ENCODE measurements at places on chromosomes 2 and 18.
A peak's percentile ranks its signal among the peaks of the same experiment; 100 is the strongest.

DNA sequence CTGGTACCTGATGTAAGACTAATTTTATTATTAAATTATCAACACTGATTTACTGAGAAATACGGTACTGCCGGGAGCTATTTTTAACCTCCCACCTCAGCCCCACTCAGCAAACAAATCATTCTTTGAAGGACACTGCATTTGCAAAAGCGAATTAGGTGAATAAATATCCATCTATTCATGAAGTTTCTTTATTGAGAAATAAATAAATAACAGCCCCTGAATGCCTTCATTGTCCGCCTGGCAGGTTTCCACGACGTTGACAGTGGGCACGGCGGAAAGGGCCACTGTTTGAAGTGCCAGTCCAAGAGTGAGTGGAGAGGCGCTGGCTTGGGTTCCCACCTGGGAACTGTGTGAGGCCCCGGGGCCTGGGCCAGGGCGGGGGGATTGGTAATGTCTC is 15.7 kb downstream of the C1QL2 start:
- H3K27ac ChIP-seq: no peak overlapping the region
- H3K4me3 ChIP-seq: no peak overlapping the region
- DNase-seq: no peak
- no peaks in the 10 kb centered on the region for H3K36me3 ChIP-seq
- no peaks in the 10 kb centered on the region for H3K4me1 ChIP-seq

GRCh38 chr2:222427646-222428301 is 3.4 kb downstream of the SGPP2 start:
- no peak for DNase-seq
- H3K27me3 ChIP-seq: peaks cover 37% of the 10 kb centered on the region
- H3K4me3 ChIP-seq: no peak overlapping the region
- no peak overlapping the region for H3K27ac ChIP-seq
- no peaks in the 10 kb centered on the region for H3K4me1 ChIP-seq
- no peaks in the 10 kb centered on the region for H3K36me3 ChIP-seq

DNA sequence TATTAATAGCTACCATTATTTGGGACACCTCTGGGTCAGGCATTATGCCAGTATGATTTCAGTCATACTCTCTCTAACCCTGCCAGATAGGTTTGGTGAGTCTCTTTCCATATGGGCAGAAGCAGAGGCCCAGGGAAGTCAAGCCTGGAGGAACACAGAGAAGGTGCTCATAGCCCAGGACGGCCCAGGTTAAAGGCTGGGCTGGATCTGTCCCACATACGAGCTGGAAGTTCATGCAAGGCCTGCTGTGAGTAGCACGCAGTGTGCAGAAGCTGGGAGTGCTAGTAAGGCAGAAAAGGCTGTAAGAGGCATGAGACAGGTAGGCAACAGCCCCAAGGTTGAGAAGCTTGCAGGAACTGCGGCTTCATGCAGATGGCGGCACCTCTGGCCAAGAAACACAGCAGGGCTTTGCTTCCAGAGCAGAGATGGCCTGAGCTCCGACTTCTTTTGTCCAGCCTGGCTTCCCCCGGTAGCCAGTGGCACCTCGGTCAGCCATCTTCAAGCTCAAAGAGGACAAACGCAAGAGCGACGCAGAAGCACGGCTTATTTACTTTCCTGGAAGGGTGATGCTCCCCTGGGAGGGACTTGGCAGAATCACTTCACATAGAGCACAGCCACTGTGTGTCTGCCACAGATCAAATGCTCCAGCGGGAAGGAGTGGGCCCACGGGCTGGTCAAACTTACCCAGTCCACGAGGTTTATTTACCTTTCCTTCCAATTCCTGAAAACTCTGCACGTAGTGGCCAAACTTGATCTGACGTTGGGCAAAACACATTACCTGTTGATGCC is 58.5 kb upstream of the MAP4K4 start:
- no peaks in the 10 kb centered on the region for H3K36me3 ChIP-seq
- DNase-seq: no peak
- H3K4me1 ChIP-seq: no peaks in the 10 kb centered on the region
- no peak overlapping the region for H3K4me3 ChIP-seq

- H3K36me3 ChIP-seq: no peaks in the 10 kb centered on the region
- no peak overlapping the region for H3K27ac ChIP-seq
- DNase-seq: peak; percentile 66
- no peaks in the 10 kb centered on the region for H3K27me3 ChIP-seq
- no peak overlapping the region for H3K4me3 ChIP-seq
Measured at GRCh38 chr2:71100195-71100964, 29.6 kb downstream of the MCEE start.

DNA sequence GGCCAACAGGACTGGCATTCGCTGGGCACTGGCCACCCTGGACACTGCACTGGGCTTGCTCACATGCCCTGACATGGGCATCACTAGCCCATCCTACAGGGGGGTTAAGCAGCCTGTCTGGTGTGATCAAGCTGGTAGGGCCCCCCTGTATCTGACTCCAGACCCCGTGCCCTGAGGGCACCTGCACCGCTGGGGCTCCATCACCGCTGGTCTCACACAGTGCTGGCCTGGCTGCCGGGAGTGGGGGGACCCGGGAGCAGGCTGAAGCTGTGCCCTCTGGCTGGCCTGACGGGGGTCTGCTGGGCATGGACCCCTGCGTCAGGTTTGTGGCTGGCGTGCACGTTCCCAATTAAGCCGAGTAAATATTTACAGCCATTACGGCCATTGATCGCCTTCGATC is 32.3 kb downstream of the KCNIP3 start:
- no peaks in the 10 kb centered on the region for H3K36me3 ChIP-seq
- H3K4me1 ChIP-seq: no peaks in the 10 kb centered on the region
- no peaks in the 10 kb centered on the region for H3K27me3 ChIP-seq

DNA sequence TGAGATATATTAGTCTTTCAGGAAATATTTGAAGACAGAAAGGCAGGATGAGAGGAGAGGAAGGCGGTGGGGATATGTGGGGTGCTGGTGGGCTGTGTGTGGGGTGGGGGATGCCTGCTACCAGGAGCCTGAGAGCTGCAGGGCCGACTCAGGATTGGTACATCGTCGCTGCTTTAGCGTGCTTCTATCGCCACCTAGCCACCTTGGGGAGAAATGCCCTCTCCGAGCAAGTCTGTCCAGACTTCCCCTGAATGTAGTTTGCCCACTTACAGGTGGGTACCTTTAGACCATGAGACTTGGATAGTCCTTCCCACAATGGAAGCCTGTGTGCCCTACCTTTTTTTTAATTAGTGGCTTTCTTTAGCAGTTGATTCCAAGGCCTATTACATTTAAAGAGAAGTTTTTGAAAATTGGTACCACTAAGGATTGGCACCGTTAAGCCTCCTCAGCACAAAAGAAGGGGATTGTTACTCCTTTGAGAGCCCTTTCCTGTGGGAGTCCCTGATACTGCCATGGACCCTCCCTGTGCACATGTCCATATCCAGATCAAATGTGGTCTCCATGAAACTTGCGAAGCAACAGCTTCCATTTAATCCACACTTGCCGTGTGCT is 114.1 kb upstream of the NDUFV2 start:
- no peaks in the 10 kb centered on the region for H3K4me1 ChIP-seq
- H3K4me3 ChIP-seq: no peak overlapping the region
- H3K27ac ChIP-seq: no peak overlapping the region

DNA sequence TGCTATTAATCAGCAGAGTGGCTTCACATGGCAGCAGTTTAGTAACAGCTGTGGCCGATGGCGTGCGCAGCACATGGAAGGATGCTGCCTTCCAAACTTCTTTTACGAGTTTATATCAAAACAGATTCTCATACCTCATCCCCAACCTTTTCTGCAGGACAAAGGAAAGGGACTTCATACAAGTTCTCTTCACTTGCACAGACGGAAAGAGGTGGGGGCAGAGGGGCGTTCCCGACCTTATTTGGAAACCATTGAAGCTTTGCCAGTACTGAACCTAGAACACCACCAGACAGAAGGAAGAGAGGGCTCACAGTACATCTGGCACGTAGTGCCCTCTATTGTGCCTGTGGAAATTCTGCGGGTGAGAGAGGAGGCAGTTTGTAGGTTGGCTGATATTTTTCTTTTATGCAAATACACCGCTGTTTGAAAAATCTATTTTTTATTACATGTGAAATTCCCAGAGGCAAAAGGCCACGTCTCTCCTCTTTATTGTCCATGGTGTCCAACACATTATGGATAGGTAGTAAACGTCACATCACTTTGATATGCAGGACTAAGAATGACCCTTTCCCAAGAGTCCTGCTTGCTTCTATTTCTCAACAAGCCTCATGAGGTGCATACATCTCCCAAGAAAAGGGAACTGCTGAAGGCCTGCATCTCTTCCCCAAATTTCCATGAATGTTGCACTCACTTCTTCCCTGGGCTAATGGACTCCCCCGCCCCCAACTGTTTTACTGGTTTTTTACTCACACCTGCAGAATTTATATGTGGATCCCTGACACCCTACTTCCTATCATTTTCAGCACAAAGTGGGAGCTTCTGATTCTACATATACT is 31.3 kb downstream of the COLEC12 start:
- H3K4me3 ChIP-seq: no peak overlapping the region
- no peaks in the 10 kb centered on the region for H3K4me1 ChIP-seq
- no peak for DNase-seq
- H3K27me3 ChIP-seq: no peaks in the 10 kb centered on the region
- H3K36me3 ChIP-seq: no peaks in the 10 kb centered on the region

GRCh38 chr18:23990474-23991410 is 23.8 kb upstream of the TTC39C start:
- peaks cover 3% of the 10 kb centered on the region for H3K4me1 ChIP-seq
- H3K27ac ChIP-seq: no peak overlapping the region
- H3K36me3 ChIP-seq: no peaks in the 10 kb centered on the region
- no peak overlapping the region for H3K4me3 ChIP-seq
- peaks cover 21% of the 10 kb centered on the region for H3K27me3 ChIP-seq

GRCh38 chr2:232659359-232659758 is 26.0 kb downstream of the EFHD1 start:
- no peaks in the 10 kb centered on the region for H3K36me3 ChIP-seq
- no peak for DNase-seq
- no peak overlapping the region for H3K27ac ChIP-seq
- no peaks in the 10 kb centered on the region for H3K4me1 ChIP-seq
- no peak overlapping the region for H3K4me3 ChIP-seq

- H3K4me1 ChIP-seq: peaks cover 31% of the 10 kb centered on the region
- DNase-seq: no peak
- H3K4me3 ChIP-seq: no peak overlapping the region
- H3K36me3 ChIP-seq: peaks cover 15% of the 10 kb centered on the region
- H3K27ac ChIP-seq: peak overlapping the region; percentile 54
Measured at GRCh38 chr2:127508023-127508630, 18.2 kb downstream of the IWS1 start.

- DNase-seq: peak; percentile 50
- no peak overlapping the region for H3K4me3 ChIP-seq
- no peaks in the 10 kb centered on the region for H3K27me3 ChIP-seq
- no peaks in the 10 kb centered on the region for H3K4me1 ChIP-seq
Measured at GRCh38 chr2:47488870-47489584, 86.1 kb downstream of the MSH2 start.

- no peaks in the 10 kb centered on the region for H3K4me1 ChIP-seq
- no peaks in the 10 kb centered on the region for H3K27me3 ChIP-seq
- peak; percentile 17 for DNase-seq
- H3K4me3 ChIP-seq: no peak overlapping the region
Measured at GRCh38 chr2:218074031-218074430, 5.0 kb downstream of the RUFY4 start.

- H3K27me3 ChIP-seq: peaks cover 12% of the 10 kb centered on the region
- no peak overlapping the region for H3K27ac ChIP-seq
- no peaks in the 10 kb centered on the region for H3K36me3 ChIP-seq
- H3K4me3 ChIP-seq: no peak overlapping the region
- no peaks in the 10 kb centered on the region for H3K4me1 ChIP-seq
- no peak for DNase-seq
Measured at GRCh38 chr2:55459279-55459678, 39.6 kb upstream of the CCDC88A start.

DNA sequence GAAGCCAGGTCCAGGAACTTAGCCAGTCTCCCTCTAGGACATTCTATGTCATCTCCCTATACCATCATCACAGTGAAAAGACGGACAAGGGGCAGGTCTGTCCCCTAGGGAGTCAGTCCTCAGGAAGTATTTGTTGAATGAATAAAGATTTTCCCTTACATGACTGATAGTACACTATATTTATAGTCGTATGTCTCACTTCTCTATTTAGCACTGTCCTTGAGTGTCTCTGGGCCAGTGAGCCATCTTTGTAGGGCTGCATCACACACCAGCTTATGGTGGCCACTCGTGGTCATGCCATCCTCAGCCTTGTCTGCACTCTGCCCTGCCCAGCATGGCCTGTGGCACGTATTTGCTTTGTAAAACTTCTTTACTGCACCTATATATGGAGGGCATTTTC is 25.8 kb downstream of the PTPN18 start:
- no peak for DNase-seq
- no peaks in the 10 kb centered on the region for H3K27me3 ChIP-seq
- H3K27ac ChIP-seq: no peak overlapping the region
- no peaks in the 10 kb centered on the region for H3K36me3 ChIP-seq
- no peak overlapping the region for H3K4me3 ChIP-seq

GRCh38 chr18:9184998-9185613 is 48.5 kb downstream of the ANKRD12 start:
- peak; percentile 96 for DNase-seq
- peak overlapping the region; percentile 38 for H3K27ac ChIP-seq
- peaks cover 30% of the 10 kb centered on the region for H3K4me1 ChIP-seq

GRCh38 chr2:43958397-43959275 is 37.2 kb downstream of the LRPPRC start:
- H3K36me3 ChIP-seq: peaks cover 9% of the 10 kb centered on the region
- no peaks in the 10 kb centered on the region for H3K4me1 ChIP-seq
- H3K27me3 ChIP-seq: no peaks in the 10 kb centered on the region

DNA sequence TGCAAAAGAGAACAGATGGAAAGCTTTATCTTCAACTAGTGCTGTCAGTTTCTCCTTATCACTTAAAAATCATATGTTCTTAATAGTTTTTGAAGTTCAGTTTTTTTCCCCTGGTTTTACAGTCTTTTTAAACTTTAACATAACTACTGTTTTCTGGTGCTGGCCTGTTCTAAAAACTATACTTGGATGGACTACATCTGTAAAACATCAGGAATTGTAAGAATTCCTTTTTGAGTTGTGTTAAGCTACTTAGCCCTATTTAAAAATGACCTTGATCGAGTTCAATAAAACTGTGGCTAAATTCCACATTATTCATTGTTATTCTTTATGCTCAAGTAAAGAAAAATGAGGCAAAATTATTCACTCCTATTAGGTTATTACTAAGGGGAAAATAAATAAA is 397.7 kb downstream of the NUP35 start:
- H3K36me3 ChIP-seq: no peaks in the 10 kb centered on the region
- no peak overlapping the region for H3K4me3 ChIP-seq
- H3K27me3 ChIP-seq: no peaks in the 10 kb centered on the region
- no peak for DNase-seq

DNA sequence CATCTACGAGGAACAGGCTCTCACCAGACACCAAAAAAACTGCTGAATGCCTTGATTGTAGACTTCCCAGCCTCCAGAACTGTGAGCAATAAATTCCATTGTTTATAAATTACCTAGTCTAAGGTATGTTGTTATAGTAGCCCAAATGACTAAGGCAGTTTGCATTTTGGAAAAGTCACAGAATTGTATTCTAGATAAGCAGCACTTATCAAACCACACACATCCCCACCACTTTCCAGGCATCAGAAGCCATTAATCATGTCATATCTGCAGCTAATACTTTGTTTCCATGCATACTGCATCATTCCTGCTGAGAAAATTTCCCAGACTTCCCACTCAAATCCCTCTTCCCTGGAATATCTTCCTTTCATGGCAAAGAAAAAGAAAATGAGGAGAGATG is 187.2 kb downstream of the INO80D start:
- H3K36me3 ChIP-seq: no peaks in the 10 kb centered on the region
- no peak overlapping the region for H3K27ac ChIP-seq
- DNase-seq: no peak
- no peak overlapping the region for H3K4me3 ChIP-seq

GRCh38 chr18:47235096-47235495 is 16.4 kb downstream of the SKOR2 start:
- peaks cover 6% of the 10 kb centered on the region for H3K27me3 ChIP-seq
- H3K36me3 ChIP-seq: no peaks in the 10 kb centered on the region
- H3K4me1 ChIP-seq: no peaks in the 10 kb centered on the region
- H3K27ac ChIP-seq: no peak overlapping the region

Measured in endothelial cell of umbilical vein (primary cell).